ENCODE measurements at places on chromosomes 11 and 22.

GRCh38 chr22:21713428-21714058 is 22.1 kb downstream of the YPEL1 start:
- H3K27ac ChIP-seq, result peak overlapping the region; percentile 3
- no peaks in the 10 kb centered on the region for H3K27me3 ChIP-seq
- H3K36me3 ChIP-seq, result peaks cover 21% of the 10 kb centered on the region
- no peak for DNase-seq

- H3K27me3 ChIP-seq, result no peaks in the 10 kb centered on the region
- no peak overlapping the region for H3K27ac ChIP-seq
- no peaks in the 10 kb centered on the region for H3K4me1 ChIP-seq
- no peak for DNase-seq
- H3K4me3 ChIP-seq, result no peak overlapping the region
These were observed 83.6 kb downstream of the CLPB start for GRCh38 chr11:72350752-72351151.

GRCh38 chr11:112481893-112482292 is 221.2 kb upstream of the PLET1 start:
- H3K27ac ChIP-seq, result no peak overlapping the region
- no peaks in the 10 kb centered on the region for H3K4me1 ChIP-seq
- DNase-seq, result no peak
- no peaks in the 10 kb centered on the region for H3K36me3 ChIP-seq
- peaks cover 9% of the 10 kb centered on the region for H3K27me3 ChIP-seq

DNA sequence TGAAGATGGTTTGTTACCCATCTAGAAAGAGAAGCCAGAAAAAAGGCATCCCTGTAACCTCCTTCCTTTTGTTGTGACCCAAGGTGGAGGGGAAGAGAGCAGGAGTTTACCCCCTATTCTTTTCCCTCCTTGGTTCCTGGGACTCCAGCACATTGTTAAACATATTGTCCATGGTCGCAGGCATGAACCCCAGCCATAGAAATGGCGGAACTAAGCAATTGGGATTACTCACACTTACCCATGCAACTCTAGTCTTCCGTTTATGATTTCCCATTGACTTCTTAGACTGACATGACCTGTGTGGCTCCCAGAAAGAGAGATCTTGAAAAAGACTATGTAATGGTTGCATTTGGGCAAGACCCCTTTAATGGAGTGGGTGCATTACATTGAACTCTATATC is 45.4 kb downstream of the OR4C46 start:
- H3K4me3 ChIP-seq, result no peak overlapping the region
- no peaks in the 10 kb centered on the region for H3K4me1 ChIP-seq
- no peak overlapping the region for H3K27ac ChIP-seq

DNA sequence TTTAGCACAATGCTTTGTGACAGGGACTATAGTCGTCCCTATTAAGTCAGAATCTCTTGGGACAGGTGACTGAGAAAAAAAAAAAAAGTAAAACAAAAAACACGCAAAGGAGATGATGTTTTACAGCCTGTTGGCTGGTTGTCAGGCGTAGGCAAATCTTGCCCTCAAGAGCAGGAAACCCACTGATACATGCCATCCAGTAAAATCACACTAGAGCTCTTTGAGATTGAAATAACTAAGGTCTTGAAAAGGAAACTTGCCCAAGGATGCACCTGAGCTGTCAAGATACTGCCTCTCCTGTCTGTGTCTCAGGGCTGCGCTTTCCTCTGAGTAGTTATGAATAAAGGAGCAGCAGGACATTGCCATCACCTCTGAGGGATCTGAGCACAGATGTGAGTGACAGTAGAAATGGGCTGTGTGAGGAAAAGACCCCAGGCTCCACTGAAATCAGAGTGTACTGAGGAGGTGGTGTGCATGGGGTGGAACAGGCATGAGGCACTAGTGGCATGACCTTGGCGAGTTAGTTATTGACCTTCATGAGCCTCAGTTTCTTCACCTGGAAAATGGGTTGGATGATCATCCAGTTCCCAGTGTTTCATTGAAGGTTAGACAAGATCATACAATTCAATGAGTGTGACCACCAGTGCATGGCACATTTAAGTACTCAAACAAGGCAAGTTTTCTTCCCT is 23.3 kb downstream of the MICAL2 start:
- H3K27ac ChIP-seq, result peak overlapping the region; percentile 15
- H3K4me3 ChIP-seq, result no peak overlapping the region
- no peak for DNase-seq
- peaks cover 12% of the 10 kb centered on the region for H3K4me1 ChIP-seq
- no peaks in the 10 kb centered on the region for H3K27me3 ChIP-seq

GRCh38 chr11:117313828-117314768 is 2.0 kb downstream of the BACE1 start:
- H3K36me3 ChIP-seq, result peaks cover 3% of the 10 kb centered on the region
- H3K4me3 ChIP-seq, result peak overlapping the region; percentile 56
- no peak overlapping the region for H3K27ac ChIP-seq
- peaks cover 8% of the 10 kb centered on the region for H3K4me1 ChIP-seq
- peaks cover 20% of the 10 kb centered on the region for H3K27me3 ChIP-seq

GRCh38 chr11:129324533-129325175 is 51.0 kb upstream of the BARX2 start:
- no peak for DNase-seq
- H3K4me3 ChIP-seq, result no peak overlapping the region
- no peaks in the 10 kb centered on the region for H3K4me1 ChIP-seq
- H3K36me3 ChIP-seq, result no peaks in the 10 kb centered on the region

DNA sequence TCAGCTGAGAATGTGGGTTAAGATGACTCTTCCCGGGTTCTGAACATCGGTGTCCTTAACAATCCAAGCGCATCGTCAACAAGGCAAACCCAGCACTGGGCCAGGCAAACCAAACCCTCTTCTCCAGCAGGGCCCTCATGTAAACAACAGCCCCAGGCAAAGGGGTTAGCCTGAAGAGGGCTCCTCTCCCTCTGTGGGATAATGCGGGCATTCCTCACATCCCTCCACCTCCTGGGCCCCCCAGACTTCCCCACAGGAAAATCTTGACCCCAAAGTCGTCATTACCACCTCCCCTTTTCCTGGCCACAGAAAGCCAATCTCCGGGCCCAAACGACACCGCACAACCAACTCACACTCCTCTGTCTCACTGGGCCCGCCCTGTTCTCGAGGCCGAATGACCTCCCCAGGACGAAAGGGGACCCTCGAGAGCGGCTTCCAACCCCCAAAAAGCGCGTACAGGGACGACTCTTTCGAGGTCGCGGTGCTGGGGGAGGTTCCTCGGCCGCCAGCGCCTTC is 566 bp downstream of the DDB1 start:
- peak overlapping the region; percentile 86 for H3K4me3 ChIP-seq
- peak overlapping the region; percentile 95 for H3K27ac ChIP-seq
- peaks cover 51% of the 10 kb centered on the region for H3K36me3 ChIP-seq
- H3K4me1 ChIP-seq, result peaks cover 56% of the 10 kb centered on the region
- DNase-seq, result no peak
- no peaks in the 10 kb centered on the region for H3K27me3 ChIP-seq

- peaks cover 28% of the 10 kb centered on the region for H3K27me3 ChIP-seq
- no peak for DNase-seq
- H3K4me1 ChIP-seq, result no peaks in the 10 kb centered on the region
These were observed 17.0 kb downstream of the DRD2 start for GRCh38 chr11:113458189-113458588.

GRCh38 chr11:78023426-78023825 is 350 bp upstream of the KCTD14 start:
- no peaks in the 10 kb centered on the region for H3K4me1 ChIP-seq
- DNase-seq, result no peak
- H3K36me3 ChIP-seq, result no peaks in the 10 kb centered on the region
- no peak overlapping the region for H3K4me3 ChIP-seq
- H3K27ac ChIP-seq, result no peak overlapping the region

DNA sequence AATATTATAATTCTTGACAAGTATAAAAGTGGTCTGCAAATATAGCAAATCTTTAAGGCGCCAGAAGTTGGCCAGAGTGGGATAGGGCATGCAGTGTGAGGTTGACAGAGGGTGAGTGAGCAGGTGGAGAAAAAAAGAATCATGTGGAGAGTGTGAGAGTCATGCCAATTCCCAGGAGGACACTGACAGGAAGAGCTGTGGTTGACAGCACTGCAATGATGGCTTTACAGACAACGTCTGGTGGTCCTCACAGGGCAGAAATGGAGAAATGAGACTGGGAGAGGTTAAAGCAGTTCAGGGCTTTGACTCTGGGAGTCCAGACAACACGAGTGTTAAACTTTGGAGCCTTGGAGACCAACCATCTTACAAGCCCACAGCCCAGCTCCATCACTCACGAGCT is 34.9 kb downstream of the SERPIND1 start:
- no peaks in the 10 kb centered on the region for H3K27me3 ChIP-seq
- H3K4me1 ChIP-seq, result no peaks in the 10 kb centered on the region
- no peak for DNase-seq
- no peak overlapping the region for H3K27ac ChIP-seq
- H3K36me3 ChIP-seq, result peaks cover 70% of the 10 kb centered on the region

DNA sequence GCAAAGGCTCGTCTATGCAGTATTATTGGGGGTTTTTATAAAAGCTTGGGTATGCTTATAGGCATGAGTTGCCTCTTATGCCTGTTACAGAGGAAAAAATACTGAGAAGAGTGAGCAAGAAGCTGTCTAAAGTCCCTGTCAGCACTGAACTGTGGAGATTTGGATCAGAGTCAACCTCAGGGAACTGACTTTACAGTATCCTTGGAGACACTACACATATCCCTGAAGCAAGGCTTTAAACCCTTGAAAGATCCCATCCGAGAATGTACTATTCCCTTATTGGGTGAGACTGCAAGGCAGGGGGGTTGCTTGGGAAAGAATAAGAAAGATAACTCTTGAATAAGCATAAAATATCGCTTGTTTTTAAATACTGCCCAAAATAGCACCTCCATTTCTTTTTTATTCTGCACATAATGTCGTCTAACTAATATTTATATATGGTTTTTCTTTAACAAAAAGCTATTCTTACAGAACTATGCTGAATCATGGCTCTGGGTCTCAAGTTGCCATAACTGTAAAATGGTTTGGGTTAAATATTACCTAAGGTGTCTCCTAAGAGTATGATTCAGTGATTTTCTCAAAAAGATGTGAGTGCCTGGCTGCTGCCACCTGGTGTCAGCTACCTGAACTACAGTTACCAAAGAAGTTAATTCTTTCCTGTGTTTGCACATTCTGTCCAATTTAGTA is 1062.8 kb downstream of the DLG2 start:
- no peak overlapping the region for H3K27ac ChIP-seq
- no peaks in the 10 kb centered on the region for H3K4me1 ChIP-seq
- DNase-seq, result no peak

DNA sequence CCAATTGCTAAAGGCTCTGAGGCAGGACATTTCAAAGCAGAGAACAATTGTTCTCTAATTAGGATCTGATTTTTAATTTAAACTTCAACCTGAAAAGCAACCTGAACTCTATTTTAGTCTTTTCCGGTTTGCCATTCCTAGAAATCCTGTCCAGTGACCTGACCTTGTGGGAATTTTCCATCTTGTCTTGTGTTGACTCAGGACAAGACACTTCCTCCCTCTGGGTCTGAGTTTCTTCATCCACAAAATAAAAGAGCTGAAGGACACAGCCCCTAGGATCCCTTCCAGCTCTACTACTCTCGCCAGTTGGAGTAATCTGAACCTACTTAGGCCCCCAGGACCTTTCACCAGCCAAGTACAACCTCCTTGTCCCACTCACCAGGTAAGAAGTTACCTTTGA is 66.5 kb upstream of the POU2AF1 start:
- H3K27ac ChIP-seq, result peak overlapping the region; percentile 8
- DNase-seq, result no peak
- peaks cover 5% of the 10 kb centered on the region for H3K27me3 ChIP-seq
- peaks cover 21% of the 10 kb centered on the region for H3K4me1 ChIP-seq
- H3K36me3 ChIP-seq, result peaks cover 4% of the 10 kb centered on the region
- H3K4me3 ChIP-seq, result no peak overlapping the region

GRCh38 chr22:27991586-27992293 is 72.7 kb upstream of the PITPNB start:
- no peak for DNase-seq
- no peak overlapping the region for H3K4me3 ChIP-seq
- H3K27me3 ChIP-seq, result no peaks in the 10 kb centered on the region
- no peak overlapping the region for H3K27ac ChIP-seq

DNA sequence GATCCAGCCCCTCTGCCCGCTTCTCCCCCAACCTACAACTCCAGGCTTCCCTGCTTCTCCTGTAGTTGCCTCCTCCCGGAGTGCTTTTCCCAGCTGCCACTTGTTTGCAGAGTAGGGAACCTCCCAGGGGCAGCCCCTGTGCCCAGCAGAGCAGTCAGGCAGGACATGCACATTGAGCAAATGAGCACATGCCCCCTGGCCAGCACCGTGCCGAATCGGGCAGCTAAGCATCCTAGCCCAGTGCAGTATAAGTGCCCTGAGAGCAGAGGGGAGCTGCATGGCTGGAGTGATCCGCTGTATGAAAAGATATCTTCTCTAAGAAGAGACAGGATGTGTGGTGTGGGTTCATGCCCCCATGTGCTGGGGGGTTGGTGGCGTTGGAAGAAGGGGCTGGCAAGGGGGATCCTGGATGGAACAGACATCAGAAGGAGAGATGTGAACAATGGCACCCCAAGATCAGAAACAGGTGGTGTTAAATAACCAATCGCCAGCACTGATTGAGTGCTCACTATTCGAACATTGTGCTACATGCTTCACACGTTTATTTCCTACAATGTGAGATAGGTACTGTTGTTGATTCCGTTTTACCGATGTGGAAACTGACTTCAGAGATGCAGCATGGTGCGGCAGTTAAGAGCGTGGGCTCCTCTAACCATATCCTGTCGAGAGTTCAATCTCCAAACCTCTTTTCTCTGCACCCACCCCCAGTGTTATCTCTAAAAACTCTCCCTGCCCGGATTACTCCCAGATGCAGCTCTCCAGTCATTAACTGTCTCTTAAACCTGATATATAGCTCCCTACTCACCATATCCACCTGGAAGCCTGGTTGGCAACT is 1.2 kb downstream of the AIP start:
- no peak for DNase-seq
- peak overlapping the region; percentile 91 for H3K4me3 ChIP-seq
- no peaks in the 10 kb centered on the region for H3K27me3 ChIP-seq
- peak overlapping the region; percentile 96 for H3K27ac ChIP-seq
- peaks cover 57% of the 10 kb centered on the region for H3K4me1 ChIP-seq

DNA sequence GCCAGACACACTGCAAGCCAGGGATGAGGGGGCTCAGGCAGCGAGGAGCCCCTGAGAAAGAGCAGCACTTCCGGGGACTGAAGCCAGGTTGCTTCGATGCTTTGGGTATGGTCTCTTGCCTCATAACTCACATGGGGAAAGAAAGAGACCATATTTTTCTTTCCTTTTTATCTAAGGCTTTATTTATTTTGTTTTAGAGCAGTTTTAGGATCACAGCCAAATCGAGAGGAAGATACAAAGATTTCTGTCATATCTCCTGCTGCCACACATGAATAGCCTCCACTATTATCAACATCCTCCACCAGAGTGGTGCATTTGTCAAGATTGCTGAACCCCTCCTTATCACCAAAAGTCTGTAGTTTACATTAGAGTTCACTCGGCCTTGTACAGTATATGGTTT is 24.3 kb upstream of the ADSL start:
- no peak for DNase-seq
- no peaks in the 10 kb centered on the region for H3K27me3 ChIP-seq
- H3K36me3 ChIP-seq, result peaks cover 59% of the 10 kb centered on the region
- peaks cover 21% of the 10 kb centered on the region for H3K4me1 ChIP-seq
- H3K4me3 ChIP-seq, result no peak overlapping the region
